ENCODE measurements at places on chromosomes 2 and 18.
A peak's percentile ranks its signal among the peaks of the same experiment; 100 is the strongest.

GRCh38 chr2:32436150-32436549 is 79.3 kb downstream of the BIRC6 start:
- no peak for DNase-seq

DNA sequence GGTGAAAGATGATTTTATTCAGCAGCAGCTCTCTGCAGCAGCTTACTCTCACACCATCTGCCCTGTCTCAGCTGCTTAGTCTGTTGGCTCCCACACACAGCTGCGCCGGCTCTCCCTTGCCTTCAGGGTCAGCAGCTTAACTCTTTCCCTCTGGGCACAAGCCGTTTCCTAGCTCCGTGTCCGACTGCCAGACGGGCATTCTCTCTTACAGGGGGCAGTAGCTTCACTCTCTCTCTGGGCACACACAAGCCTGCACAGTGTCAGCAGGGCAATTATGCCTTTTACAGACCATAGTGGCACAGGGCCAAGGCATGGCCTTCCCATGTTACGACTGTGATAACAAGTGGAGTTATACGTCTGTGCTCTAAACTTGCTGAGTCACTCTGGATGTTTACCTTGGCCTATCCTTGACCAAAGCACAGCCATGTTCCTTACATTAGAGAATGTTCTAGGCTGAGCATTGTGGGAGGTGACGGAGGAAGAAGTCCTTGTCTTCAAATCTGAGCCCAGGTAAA is 31.7 kb downstream of the PCARE start:
- no peak for DNase-seq

DNA sequence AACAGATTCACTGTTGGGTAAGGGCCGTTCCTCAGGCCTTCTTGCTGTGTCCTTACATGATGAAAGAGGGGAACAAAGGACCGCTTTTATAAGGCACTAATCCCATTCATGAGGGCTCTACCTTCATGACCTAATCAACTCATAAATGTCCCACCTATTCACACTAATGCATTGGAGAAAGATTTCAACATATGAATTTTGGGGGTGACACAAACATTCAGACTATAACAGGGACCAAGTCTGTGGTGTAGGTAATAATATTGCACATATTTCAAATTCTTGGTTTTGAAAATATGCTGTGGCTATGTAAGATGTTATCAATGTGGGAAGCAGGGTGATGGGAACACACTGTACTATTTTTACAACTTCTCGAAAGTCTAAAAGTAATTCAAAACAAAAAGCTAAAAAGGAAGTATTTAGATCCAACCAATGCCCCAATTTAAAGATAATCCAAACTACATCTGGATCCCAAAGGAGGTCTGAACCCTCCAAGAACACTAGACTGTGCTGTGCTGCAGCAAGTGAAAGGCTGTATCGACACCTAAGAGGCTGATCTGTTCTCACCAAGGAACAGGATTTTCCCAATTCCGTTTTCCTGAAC is 82.4 kb upstream of the TGIF1 start:
- no peak for DNase-seq

GRCh38 chr18:10847408-10847790 is 302.0 kb downstream of the PIEZO2 start:
- DNase-seq, result no peak

- no peak for DNase-seq
These were observed 37.5 kb upstream of the TPO start for GRCh38 chr2:1375794-1376193.

DNA sequence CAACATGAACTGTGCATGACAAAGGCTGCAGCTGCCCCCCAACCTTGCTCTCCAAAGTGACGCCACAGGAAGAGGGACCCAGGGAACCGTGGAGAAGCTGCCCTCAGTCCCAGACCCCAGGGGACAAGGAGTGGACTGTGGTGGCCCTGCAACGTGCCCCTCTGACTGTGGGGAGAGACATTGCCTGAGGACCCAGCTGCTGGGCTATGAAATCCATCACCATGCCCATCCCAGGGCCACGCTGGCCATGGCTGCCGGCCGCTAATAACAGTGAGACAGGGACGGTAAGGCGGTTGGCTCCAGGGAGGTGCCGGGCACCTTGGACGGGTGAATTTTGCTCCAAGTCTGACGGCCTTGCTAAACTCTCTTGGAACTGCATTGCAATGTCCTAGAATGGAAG is 211.3 kb upstream of the HDAC4 start:
- DNase-seq, result no peak

DNA sequence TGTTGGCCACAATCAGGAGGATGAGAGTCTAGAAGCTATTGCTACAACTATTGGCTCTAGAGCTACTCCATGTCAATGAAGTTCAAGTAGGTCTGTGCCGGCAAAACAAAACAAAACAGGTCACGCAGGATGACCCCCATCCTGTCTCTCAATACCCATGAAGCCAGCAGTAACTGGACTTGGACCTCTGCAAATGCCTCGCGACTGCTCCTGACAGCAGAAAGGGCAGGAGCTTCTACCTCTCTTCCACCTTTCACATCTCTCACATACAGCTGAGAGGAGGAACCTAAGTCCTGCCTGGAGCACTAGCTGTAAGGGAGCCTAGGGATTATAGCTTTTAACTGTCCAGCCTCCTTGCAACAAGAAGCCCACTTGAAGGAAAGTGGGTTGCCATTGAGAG is 16.0 kb downstream of the PRKAG3 start:
- DNase-seq, result no peak

GRCh38 chr2:200585340-200585729 is 479 bp upstream of the AOX1 start:
- no peak for DNase-seq

DNA sequence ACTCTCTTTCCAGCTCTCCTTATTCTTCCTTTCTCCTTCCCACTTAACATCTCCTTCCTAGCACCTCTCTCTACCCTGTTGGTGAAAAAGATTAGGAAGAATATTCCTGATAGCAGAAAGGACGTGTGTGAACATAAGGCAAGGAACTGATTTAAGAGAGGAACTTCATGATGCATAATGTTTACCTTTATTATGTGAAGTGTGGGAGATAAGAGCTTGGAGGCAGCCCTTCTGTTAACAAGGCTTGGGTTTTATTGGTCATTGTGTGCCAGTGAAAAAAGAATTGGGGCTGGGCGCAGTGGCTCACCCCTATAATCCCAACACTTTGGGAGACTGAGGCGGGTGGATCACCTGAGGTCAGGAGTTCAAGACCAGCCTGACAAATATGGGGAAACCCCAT is 34.4 kb downstream of the KCNJ13 start:
- DNase-seq, result no peak

DNA sequence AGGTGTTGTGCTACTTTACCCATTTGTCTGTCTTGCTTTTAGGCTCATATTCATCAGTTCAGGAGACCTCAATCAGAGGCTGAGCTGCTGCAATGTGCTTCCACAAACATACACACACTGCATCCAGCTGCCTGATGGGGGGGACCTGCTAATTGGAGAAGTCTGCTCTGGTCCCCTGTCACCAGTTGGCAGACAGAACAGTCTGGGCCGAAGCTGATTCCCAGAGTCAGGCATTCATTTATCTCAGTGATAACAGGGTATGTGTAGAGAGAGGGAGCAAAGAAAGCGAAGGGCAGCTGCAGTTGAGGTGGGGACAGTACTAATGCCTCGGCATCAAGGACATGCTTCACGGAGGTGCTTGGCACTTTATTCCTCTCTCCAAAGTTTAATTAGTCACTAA is 584.3 kb upstream of the PIK3C3 start:
- DNase-seq, result no peak

DNA sequence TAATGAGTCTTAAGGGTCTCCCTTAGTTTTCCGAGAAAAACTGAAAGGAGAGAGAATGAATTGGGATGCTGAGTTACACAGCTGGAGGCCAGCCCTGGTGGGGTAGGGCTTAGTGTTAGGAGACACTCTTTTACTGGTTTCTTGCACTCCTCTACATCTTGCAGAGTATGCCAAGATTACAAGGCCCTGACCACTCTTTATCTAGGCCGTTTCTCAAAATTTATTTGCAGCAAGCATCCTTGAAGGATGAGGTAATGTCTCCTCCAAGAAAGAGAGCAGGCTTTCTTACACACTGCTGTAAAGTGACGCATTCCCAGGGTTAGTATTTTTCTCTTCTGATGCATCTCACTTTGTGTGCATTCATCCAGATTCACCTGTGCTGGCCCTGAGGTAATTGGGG is 166.2 kb downstream of the TDRD15 start:
- DNase-seq, result no peak

DNA sequence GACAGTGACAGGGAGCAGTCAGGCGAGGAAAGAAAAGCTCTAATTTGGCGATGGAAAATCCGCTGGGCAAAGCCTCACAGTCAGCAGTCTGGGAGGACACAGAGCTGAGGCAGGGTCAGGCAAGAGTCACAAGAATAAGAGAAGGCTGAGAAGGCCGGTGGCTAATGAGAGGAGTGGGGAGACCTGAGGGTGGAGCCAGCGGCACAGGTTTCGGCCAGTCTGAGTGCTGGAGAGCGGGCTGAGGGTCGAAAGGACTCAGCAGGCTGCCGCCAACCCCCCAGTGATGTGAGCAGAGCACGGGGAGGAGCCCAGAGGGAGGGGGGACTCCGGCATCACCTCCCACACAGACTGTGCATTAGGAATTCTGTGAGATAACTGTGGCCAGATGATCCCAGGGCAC is 500.6 kb upstream of the MYT1L start:
- no peak for DNase-seq

DNA sequence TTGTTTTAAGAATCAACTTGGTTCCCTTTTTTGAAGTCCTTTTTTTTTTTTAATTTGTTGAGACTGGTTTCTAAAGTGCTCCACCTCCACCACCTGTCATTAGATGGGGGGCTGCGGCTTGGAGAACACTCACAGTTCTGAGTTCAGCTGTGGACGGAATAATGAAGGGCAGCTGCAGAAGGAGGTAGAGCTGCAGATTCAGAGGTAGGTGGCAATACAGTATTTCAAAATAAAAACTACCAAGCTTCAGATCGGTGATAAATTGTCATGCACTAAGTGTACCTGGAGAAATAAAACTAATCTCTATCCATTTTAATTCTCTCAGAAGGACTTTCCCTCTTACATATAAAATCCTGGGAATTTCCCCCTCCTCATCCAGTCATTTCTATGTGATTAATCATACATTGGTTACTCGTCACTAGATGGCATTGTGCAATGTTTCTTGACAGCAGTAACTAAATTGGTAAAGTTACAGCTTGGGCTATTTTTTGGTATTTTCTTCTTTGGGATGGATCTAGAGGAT is 81.1 kb upstream of the SLC39A10 start:
- DNase-seq, result peak; percentile 46

DNA sequence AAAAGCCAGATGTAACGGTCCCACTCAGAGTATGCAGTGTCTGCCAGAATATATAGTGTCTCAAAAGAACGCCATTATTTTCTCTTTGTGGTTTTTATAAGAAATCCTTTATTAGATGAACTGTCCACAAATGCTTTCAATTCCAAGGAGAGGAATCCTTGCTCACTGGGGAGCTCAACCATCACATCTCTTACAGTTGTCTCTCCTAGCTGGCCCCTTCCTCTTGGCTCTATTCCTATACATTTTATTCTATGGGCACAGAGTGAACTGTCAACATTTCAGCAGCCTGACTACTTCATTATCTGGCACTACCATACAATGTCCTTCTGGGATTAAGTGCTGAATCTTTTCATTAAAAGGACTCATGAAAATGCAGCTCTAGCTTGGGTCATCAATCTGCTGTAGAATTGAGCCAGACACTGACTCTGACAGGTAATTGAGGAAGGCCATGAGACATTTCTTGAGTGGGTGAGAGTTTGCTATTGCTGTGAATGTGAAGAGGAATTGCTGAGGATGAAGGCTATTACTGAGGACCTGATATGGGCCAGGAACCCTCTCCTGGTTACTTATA is 96.5 kb upstream of the THOC1 start:
- DNase-seq, result no peak

All from midbrain (tissue), 1 donor.